Adrenal gland (tissue), 19 donors: ENCODE measurements at places on chromosomes 2 and 18. TPM values are rescaled to one million over a fixed set of nuclear protein-coding genes. Genes with fewer than 3 reads are reported as not detected.

Gene CD207
- 0.10 TPM for polyA plus RNA-seq

DNA sequence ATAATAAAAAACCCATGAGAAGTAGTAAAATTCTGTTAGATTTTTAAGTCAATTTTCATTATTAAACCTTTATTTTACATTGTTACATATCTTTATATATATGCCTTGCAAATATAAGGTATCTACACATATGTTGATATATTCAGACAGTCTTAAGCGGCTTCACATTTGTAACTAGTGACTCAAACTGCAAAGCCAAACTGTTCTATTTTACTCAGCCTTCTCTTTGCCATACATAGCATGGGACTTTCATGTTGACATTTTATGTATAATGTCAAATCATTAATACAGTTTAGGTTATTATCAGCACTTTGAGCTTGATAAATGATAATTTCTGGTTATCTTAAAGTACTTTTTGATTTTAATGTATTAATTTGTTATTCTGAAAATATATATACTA is 125.0 kb upstream of the WDSUB1 start:
- DNase-seq = no peak

DNA sequence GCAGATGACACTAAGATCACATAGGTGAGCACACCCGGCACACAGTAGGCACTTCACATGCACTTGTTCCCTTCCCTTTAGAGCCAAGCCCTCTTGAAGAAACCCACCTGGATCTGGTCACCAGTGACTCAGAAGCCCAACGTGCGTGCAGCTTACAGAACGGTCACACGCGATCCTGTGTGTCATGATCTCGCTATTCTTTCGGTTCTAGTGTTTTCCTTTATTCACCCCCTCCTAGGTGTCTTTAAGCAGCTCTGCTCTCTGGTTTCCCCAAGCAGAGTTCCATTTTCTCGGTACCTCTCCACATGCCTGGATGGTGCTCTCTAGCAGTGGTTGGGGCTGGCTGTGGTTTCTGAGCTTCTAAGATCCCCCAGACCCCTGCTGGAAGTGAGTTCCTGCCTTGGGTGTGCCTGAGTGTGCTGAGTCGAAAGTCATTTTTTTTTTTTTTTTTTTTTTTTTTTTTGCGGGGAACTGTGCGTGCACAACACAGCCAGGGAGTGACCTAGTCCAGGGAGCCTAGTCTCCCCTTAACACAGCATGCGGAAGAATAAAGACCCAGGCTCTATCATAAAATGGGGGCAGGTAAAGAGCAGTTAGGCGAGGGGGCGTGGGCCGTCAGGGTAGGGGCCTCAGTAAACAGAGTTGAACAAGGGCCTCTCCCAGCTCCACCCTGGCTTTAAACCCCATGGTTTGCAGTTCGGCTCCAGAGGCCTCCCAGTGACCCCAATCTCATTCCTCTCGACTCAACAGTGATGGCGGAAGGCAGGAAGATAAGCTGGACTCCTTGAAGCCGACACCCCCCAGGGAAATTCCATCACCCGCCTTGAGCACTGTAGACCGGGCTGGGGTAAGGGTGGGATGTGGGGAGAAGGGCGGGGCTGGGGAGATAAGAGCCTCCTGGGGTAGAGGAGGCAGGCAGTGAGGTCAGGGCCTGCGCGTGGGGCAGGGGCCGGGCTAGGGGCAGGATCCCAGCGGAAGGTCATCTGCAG is 29.8 kb upstream of the DNMT3A start:
- peak; percentile 46 for DNase-seq

Gene UGT1A10
- not detected for polyA plus RNA-seq

DNA sequence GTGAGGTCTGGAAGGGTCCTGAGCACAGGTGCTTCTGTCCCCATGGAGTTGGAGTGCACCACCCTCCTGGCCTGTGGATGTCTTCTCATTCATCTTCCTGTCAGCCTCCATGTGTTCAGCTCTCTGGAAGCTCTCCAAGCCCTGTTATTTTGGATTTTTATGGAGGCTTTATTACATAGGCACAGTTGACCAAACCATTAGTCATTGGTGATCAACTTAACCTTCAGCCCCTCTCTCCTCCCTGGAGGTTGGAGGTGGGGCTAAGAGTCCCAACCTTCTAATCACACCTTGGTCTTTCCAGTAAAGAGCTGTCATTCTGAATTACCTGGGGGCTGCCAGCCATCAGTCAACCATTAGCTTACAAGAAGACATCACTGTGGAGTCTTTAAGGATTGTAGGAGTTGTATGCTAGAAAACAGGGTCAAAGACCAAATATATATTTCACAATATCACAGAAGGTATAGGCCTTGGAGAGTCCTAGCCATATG is 7.5 kb upstream of the MCFD2 start:
- no peak for DNase-seq

DNA sequence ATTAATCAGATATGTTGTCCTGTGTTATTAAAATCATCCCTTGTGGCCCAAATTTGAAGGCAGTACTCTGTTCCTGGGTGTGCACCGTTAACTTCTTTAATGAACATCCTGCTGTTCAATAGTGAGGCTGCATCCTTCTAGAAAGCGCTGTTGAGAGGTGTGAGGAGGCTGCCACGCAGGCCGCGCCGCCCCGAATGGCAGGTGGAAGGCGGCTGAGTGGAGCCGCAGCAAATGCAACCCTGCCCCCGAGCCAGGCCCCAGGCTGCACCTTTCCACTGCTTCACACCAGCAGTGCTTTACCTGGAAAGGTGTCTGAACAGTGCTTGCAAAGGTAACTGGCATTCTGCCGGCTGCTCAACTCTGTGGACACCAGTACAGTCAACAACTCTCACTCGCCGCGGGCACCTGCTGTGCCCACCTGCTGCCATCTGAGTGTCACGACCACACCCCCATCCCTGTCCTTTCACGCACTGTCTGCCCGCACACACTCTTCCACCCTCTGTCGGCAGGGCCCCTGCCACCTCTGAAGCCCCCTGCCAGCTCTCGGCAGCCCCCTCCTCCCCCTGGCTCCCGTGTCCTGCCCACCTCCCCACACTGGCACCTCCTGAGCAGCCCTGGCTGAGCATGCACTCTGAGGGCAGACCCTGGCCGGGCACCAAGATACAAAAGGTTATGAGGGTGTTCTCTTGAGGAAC is 70.9 kb downstream of the ODC1 start:
- no peak for DNase-seq

GRCh38 chr18:72674710-72675109 is 130.6 kb upstream of the CBLN2 start:
- DNase-seq = no peak

- no peak for DNase-seq
Measured at GRCh38 chr18:41666231-41666630, 288.8 kb upstream of the PIK3C3 start.

DNA sequence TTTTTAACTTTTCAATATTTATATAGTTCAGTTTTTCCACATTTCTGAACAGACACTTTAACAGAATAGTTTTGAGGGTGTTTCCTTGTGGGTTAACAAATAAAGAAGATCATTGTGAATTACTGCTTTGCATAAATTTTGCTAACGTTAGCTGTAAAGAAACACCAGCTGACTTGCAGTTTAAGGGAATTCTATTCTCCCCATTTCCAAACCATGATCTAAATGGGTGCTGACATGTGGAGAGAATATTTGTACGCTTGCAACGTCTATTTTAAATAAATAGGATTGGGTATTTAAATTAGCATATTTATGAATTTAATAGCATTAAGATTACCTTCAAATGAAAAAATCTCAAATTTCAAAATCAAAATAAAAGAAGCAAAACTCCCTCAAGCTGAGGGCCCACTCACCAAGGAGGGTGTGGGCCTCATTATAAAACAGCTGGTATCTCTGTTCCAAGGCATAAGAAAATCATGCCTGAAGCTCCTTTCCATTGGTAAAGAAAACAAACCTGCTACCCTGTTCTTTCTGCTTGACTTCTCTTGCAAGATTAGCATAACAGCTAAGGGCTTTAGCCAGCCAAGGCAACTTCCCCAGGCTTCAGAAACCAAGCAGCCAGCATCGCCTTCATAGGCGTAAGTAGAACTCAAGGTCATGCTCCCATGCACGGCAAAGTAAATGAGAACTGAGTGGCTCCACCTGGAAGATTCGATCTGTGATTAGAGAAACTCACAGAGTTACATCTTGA is 3.2 kb downstream of the MRO start:
- no peak for DNase-seq

GRCh38 chr18:12307701-12308385 is at the start of gene TUBB6:
TSS of gene TUBB6 (plus strand) at chr18:12308241. CDS start at chr18:12308293, 52 bp downstream.
- peak; percentile 47 for DNase-seq

DNA sequence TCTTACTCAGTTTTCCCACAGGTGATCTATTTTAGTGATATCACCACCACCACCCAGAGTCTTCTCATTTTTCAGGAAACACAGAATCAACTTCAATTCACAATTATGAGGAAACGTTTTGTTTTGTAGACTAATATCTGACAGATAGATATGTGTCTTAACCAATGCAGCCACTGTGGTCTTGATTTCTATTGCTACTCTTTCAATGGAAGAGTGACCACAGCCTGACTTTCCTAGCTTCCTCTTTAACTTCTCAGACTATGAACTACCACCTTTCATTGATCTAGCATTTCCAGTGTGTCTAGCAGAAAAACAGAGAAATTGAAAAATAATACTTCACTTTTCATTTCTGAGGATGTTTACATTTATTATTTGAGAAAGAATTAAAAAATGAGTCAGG is 20.5 kb downstream of the ADAM17 start:
- no peak for DNase-seq

GRCh38 chr2:18119883-18120282 is 241.4 kb downstream of the KCNS3 start:
- DNase-seq = peak; percentile 25

GRCh38 chr2:207505728-207506127 is 24.0 kb upstream of the CREB1 start:
- DNase-seq = no peak

DNA sequence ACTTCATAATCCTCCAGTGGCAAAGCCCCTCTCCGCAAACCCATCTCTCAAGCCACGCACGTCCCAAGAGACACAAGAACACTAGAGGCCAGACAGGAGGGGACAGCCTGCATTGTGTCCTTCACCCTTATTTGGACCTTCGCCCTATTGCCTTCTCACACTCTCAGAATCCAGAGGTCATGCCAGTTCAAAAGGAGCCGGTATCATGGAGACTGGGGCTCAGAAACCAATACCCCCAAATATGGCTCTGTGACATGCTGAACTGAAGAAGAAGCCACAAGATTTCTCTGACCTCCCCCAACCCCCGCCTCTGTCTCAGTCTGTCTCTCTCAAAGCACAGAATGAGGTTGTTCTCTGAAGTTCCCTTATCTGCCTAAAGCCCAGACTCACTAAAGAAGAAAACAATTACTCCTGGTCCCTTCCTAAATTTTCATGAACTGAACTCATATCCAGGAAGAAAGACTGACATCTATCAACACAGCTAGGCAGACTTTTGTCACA is 19.2 kb upstream of the SPATA3 start:
- no peak for DNase-seq

- no peak for DNase-seq
Measured at GRCh38 chr2:19649142-19649541, 252.6 kb downstream of the TTC32 start.

DNA sequence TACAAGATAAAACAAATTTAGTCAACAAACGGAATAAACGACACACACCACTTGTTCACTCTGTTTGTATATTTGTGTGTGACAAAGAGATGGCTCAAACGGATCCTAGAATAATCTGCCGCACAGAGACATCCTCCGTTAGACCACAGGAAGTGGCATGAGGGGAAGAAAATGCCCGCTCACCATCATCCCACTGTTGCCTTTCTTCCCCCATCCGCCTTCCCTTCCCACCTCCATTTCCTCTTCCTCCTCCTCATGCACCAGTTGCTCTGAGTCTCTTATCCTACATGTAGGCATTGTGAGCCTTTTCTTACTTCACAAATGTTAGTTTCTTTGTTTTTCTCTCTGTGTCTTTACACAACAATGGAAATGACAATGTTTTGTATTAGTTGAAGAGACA is 228.5 kb upstream of the SMIM21 start:
- no peak for DNase-seq

GRCh38 chr2:64888591-64889309 is 100.4 kb upstream of the SLC1A4 start:
- no peak for DNase-seq

GRCh38 chr2:110732422-110733413 is at the start of gene ACOXL:
TSS of gene ACOXL (plus strand) at chr2:110732573. CDS start at chr2:110768390, 35,817 bp downstream.
- DNase-seq = no peak

Gene SERPINB10
- polyA plus RNA-seq = not detected

GRCh38 chr2:8539743-8540551 is 141.9 kb upstream of the ID2 start:
- peak; percentile 47 for DNase-seq

- no peak for DNase-seq
Measured at GRCh38 chr2:15306706-15307105, 254.4 kb downstream of the NBAS start.

Gene MREG
- polyA plus RNA-seq = 4.3 TPM

DNA sequence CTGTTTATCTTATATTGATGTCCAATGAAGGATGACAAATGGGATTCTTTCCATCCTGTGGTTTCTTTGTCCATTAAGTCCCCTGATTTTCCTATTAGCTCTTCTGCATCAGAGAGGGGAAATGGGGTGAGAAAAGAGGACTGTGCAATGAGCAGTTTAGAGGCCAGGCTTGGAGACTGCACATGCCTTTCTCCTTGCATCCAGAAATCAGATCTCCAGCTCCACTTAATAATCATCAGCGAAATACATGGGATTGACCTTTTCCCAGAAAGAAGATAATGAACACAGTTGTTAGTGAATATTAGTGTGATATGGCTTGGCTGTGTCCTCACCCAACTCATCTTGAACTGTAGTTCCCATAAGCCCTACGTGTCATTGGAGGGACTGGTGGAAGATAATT is 697.4 kb downstream of the CBLN2 start:
- no peak for DNase-seq

GRCh38 chr2:72084584-72084976 is 63.1 kb downstream of the CYP26B1 start:
- DNase-seq = no peak

DNA sequence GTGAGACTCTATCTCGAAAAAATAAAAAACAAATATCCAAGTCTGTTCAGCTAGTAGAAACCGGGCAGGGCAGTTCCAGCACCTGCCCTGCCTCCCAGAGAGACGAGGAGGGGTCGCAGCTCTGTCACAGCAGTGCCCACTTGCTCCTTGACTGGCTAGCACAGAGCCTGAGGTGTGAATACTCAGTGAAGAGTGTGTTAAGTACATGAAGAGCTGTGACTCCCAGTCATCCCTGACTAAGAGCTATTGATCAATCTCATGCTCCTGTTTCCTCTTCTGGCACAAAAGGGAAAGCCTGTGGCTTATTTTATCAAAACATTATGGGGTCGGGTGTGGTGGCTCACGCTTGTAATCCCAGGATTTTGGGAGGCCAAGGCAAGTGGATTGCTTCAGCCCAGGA is 83.0 kb upstream of the FZD7 start:
- DNase-seq = no peak

Gene GPR35
- 5.7 TPM for polyA plus RNA-seq

Gene EMILIN1
- polyA plus RNA-seq = 84.4 TPM

GRCh38 chr2:12727065-12727464 is 10.3 kb downstream of the TRIB2 start:
- DNase-seq = no peak

GRCh38 chr2:118044103-118044716 is 30.3 kb upstream of the CCDC93 start:
- DNase-seq = no peak

DNA sequence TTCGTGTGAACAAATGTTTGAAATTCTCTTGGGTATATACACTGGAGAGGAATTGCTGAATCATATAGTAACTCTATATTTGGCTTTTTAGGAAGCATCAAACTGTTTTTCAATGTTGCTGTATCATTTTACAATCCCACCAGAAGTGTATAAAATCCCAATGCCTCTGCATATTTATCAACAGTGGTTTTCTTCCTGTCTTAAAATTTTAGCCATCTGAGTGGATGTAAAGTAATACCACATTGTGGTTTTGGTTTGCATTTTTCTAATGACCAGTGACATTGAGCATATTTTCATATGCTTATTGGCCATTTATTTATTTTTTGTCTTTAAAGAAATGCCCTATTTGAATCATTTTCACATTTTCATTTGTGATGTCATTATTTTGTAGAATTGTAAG is 22.8 kb upstream of the LRP1B start:
- no peak for DNase-seq
